Activated CD8-positive, alpha-beta memory T cell treated with anti-CD3 and anti-CD28 coated beads for 36 hours (primary cell): ENCODE measurements at places on chromosomes 7 and 10. TPM values are rescaled to one million over a fixed set of nuclear protein-coding genes. Genes with fewer than 3 reads are reported as not detected.

NYAP1 gene
- 0.13 TPM for total RNA-seq

ZNF467 gene
- not detected for total RNA-seq

TSPAN14 gene
- 45.1 TPM for total RNA-seq

MUC3A gene
- not detected for total RNA-seq

SLC26A3 gene
- total RNA-seq = not detected

FAM180A gene
- not detected for total RNA-seq

SPDYE16 gene
- total RNA-seq = 0.30 TPM

DGKI gene
- 1.3 TPM for total RNA-seq

IRF5 gene
- 5.7 TPM for total RNA-seq
